Stimulated activated CD4-positive, alpha-beta T cell treated with anti-CD3 and anti-CD28 coated beads, Interleukin-4, amount 100 ng/mL, for 4 hours (primary cell): ENCODE measurements at places on chromosomes 2 and 18.

DNA sequence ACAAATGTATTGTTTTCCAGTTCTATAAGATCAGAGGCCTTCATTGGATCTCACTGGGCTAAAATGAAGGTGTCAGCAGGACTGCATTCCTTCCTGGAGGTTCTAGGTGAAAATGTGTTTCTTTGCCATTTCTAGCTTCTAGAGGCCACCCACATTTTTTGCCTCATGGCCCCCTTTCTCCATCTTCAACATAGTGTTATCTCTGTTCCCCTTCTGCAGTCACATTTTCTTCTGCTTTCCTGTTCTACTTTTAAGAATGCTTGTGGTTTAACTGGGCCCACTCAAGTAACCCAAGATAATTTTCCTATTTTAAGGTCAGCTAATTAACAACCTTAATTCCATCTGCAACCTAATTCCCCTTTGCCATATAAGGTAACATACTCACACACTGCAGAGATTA, 36.1 kb downstream of the METTL21A start:
- DNase-seq: no peak

GRCh38 chr2:75142081-75142480, 57.2 kb downstream of the TACR1 start:
- DNase-seq: no peak

DNA sequence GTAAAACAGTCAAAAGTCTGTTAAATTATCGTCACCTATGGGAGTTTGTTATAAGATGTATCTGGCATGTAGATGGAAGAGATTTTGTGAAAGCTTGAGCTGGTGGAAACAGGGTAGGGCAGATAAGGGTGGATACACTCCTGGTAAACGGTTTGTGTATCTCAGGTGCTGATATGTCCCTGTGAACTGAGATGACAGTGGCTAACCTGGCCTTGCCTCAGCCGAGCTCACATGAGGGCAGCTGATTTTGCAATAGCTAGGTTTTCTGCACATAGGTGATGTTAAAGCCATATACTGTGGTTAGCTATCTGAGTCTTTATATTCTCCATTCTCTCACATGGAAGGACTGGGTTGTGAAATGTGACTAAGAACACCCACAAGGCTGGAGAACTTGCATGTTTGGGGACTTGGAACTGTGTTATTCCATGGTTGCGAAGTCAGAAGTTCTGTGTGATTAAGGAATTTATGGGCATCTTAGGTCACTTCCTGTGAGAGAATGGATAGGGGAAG, 205.1 kb downstream of the TPGS2 start:
- no peak for DNase-seq

- peak; percentile 4 for DNase-seq
Measured at GRCh38 chr18:49335677-49336076, 124.8 kb downstream of the DYM start.

GRCh38 chr2:190177249-190178040, 114.9 kb upstream of the MSTN start:
- DNase-seq: no peak

- DNase-seq: no peak
Measured at GRCh38 chr2:54469484-54470053, 13.4 kb downstream of the SPTBN1 start.

DNA sequence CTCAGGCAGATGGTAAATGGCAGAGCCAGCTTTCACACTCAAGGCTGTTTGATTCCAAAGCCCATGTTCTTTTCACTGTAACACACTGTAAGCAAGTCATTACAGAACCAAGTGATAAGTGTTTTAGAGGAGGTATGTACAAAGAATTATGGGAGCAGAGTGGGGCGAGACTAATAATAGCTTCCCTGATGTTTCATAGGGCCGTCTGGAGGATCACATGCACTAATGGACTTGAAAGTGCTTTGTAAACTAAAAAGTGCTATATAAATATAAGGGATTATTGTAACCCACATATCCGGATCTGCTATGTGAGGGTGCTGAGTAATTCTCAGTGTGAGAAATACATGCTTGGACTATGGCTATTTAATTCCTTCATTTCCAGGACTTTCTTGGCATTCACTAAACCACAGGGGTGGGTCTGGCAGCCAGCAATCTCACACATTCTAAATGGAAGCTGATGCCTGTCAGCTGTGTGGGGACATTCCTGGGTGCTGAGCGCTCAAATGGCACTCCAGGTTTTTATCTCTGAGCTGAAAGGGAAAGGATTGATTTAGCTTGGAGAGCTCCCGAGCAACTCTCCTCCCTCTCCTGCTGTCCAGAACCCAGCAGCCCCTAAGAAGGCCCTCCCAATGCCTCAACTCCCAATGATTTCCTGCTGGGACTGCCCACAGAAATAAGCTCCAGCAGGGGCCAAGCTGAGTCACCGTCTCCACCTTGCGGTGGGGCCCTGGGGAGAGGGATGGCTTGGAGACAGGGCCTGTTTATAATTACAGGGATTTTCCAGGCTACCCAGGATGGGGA, 222.8 kb downstream of the SOX11 start:
- no peak for DNase-seq

DNA sequence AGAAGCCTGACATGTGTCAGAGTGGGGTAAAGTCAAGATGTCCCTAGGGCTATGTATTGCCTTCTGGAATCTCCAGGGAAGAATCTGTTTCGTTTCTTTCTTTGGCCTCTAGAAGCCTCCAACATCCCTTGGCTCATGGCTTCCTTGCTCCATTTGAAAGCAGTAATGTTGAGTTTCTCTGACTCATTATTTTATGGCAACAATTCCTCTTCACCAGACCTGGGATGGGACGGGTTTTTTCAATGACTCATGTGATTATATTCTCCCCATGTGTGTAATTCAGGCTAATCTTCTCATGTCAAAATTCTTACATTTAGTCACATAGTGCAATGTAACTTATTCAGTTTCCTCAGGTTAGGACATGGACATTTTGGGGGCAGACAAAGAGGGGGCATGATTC, 1038.6 kb downstream of the CBLN2 start:
- no peak for DNase-seq

DNA sequence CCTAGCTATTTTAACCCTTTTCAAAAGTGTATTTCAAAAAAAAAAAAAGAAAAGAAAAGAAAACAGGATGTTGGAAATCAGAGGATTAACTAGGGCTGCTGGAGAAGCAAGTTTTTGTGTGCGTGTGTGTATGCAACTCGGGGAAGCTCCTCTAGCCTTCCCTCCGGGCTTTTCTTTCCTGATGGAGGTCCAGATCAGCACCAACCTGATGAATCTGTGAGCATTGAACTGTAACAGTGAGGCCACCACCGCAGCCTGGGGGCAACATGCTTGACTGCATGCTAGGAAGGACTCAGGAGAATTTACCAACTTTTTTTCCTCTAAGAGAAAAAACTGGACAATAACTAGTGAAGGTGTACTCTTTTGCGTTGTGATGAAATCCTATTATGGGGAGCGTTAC, 2.3 kb downstream of the OBSL1 start:
- no peak for DNase-seq

GRCh38 chr2:165587335-165587938, 117.9 kb downstream of the CSRNP3 start:
- DNase-seq: no peak

- no peak for DNase-seq
Measured at GRCh38 chr2:105879106-105879802, 134.5 kb downstream of the NCK2 start.

DNA sequence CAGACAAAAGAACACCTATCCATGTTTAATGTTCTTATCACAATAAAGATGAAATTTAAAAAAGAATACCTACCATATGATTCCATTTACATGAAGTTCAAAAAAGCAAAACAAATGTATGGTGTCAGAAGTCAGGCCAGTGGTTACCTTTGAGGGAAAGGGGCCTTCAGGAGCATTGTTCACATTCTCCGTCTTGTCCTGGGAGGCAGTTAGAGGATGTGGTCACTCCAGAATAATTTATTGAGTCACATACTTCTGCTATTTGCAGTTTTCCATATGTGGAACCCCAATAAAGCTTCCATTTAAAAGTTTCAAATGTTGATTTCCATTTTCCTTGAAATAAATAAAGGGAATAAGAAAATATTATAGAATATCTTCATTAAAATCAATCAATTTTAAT, 41.6 kb upstream of the POU3F3 start:
- DNase-seq: no peak

GRCh38 chr2:199405241-199405640, 52.5 kb downstream of the SATB2 start:
- DNase-seq: no peak

- DNase-seq: no peak
Measured at GRCh38 chr2:16013359-16013911, 73.1 kb downstream of the MYCN start.

GRCh38 chr2:18558458-18558857, 2.0 kb downstream of the RDH14 start:
- no peak for DNase-seq

DNA sequence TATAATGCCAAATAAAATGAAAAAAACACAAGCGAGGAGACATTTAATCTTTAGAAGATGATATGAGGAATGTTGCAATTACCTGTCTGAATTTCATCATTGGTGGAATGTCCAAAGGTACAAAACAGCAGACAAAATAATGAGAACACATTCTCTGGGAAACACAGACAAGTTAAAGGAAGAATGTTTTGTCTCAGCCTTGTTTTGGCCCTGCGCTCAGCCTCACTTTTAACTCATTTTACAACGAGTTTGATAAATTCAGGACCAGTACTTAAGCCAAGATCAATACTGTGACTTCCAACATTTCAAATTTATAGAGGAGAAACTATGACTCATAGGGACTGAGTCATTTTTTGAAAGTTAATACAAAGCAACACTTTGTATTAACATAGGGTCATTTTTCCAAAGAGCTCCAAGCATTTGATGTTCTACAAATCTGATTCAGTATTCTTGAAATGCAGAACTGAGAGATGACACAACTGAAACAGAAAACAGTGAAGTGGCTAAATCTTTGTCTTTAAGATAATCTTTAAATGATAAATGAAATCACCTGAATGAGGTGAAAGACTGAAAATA, 833.2 kb upstream of the CHAC2 start:
- no peak for DNase-seq

DNA sequence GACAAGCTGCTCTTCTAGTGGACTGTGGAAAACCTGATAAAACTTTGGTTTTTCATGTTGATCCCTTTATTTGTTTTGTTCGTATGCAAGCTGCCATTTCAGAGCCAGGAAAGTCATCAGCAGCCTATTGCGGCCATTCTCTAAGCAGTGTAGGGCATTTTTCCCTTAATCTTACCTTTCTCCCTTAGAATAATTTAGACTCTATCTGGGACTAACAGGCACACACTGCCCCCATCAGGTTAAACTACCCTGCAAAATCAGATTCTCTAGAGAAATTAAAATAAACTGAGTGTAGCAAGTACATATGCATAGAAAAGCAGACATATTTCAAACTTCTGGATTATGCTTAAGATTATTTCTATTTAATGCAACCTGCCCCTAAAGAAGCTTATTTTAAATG, 347.5 kb downstream of the METTL4 start:
- no peak for DNase-seq

GRCh38 chr2:65786007-65786717, 353.8 kb upstream of the SPRED2 start:
- no peak for DNase-seq

- DNase-seq: no peak
Measured at GRCh38 chr2:172947461-172948153, 128.0 kb upstream of the MAP3K20 start.

GRCh38 chr18:50509012-50509411, 50.9 kb upstream of the MAPK4 start:
- DNase-seq: no peak

DNA sequence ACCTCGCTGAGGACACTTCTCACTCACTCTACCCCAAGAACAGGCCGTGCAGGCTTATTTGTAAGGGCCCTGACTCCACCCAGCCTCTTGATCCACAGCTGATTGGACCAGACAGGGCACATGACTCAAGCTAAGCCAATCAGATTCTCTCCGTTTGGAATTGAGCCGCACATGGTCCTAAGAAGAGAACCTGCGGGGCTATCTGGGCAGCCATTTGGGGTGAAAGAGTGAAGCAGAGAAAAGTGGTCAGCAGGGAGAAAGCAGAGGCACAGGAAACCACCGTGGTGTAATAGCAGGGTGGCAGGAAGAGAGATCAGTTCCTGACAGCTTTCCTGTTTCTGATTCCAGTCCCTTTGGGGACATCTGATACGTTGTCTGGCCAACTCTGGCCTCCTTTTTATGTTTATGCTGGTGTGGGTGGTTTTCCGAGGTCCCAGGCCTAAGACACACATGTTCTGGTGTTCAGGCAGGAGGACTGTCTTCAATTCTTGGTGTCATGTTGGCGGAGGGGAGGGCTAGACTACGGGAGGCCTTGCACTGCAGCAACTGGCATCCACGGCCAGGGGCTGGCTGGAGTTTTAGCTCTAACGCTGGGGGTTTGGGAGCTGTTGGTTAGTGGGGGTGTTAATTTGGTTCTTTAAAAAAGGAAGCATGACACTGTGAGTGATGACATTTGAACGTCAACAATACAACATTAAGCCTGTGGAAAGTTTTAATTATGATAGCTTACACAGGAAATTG, 26.1 kb upstream of the SPTBN1 start:
- DNase-seq: no peak

GRCh38 chr2:239938651-239939486, 86.3 kb downstream of the NDUFA10 start:
- no peak for DNase-seq

DNA sequence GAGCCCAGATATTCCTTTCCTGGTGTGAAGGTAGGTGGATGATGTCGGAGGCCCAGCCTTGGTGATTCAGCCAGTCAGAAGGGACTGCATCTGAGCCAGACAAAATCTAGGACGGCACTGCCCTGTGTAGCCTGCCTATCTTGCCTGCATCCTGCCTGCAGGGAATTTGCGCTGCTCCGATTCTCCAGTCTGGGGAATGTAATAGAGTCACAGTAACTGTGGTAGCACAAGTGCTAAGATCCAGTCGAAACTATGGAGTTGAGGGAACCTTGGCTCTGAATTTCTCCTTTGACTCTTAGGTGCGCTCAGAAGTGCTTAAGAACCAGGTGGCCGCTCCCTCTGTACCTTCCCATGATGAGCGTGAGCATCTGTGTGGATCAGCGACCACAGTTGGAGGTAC, 15.9 kb downstream of the IL36B start:
- DNase-seq: no peak

DNA sequence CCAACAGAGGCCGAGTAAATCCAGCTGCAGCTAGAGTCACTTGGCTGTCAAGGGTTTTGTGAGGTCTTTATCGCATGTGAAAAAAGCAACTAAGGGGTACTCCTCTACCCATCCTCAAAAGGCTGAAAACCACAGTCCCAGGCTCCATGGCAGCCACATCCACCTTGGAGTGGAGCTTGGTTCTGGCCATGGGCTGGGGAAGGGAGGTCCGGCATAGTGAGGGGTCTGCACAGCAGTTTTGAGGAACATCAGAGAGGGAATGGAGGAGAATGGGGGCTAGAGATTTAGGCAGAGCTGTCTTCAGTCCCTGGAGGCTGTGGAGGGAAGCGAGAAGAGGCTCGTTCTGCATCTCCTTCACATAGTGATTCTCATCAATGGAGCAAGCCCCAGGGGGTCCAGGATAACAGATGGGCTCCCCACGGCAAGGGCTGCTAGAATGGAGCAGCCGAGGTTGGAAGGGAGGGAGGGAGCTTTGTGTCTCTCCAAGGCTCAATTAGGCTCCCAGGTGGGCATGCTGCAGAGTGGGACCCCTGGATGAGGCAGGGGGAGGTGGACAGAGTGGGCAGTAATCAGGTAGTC, 21.0 kb downstream of the MROH2A start:
- no peak for DNase-seq

- no peak for DNase-seq
Measured at GRCh38 chr2:150878356-150878755, 383.3 kb downstream of the RBM43 start.

- DNase-seq: no peak
Measured at GRCh38 chr2:127400897-127401756, 13.4 kb upstream of the MAP3K2 start.

GRCh38 chr18:9290156-9290555, 44.4 kb upstream of the TWSG1 start:
- DNase-seq: no peak

GRCh38 chr2:200798514-200798913, 13.2 kb upstream of the BZW1 start:
- DNase-seq: no peak
